ENCODE measurements at places on chromosomes 2 and 18.

GRCh38 chr18:39486268-39486667, 1920.7 kb upstream of the CELF4 start:
- no peak for DNase-seq

DNA sequence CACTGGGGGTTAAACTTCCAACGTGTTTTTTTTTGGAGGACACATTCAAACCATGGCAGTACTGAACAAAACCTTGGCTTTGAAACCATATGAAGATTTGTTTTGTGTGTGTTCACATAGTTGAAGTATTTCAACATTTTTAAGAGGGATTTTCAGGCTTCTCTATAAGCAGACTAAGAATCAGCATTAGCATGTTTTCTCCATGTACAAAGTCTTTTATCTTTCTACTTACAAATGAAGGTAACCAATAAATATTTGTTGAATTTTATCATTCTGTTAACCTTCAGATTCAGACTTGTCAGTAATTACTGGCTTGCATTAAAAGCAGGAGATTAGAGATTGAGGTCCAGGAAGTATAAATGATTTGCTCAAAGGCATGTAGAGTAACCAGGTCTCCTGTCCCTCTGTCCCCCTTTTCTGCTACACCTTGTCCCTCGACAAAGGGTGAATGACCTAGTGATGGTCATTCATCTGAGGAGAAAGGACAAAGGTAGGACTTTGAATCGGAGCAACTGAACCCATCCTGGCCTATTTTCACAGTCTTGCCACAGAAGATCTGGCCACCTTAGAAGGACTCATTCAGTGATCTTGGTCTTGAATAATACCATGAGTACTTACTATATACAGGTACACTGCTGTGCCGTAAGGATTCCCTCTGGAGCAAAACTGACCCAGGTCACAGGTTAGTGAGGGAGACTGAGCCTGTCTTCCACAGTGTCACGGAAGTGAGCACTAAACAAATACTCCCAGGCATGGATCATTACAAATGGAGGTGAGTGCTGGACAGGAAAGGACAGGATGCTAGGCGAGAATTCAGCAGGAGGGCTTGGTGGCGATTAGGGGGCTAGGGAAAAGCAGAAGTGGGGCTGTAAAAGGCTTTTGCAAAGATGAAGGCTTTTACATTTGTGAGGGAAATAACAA, 2.2 kb upstream of the MYCN start:
- DNase-seq, result no peak

GRCh38 chr2:179454443-179455171, 190.0 kb upstream of the SESTD1 start:
- no peak for DNase-seq

- no peak for DNase-seq
Observed at GRCh38 chr2:138210487-138210886, 246.2 kb downstream of the HNMT start.

DNA sequence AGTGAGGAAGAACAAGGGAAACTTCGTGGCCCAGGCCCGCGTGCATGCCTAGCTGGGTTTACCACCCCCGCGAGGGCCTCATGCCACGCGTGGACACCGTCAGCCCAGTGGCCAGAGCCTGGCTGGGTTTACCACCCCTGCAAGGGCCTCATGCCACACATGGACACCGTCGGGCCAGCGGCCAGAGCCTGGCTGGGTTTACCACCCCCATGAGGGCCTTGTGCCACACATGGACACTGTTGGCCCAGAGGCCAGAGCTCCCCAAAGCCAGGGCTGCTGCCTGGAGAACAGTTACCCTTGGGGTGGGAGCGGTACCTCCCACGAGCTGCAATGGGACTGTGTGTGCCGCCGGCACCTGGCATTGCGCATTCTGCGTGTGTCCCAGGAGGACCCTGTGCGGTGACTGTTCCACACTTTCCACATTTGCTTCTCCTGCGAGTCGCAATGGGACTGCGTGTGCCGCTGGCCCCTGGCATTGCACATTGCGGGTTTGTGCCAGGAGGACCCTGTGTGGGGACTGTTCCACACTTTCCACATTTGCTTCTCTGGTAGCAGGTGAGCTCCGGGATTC, 105.6 kb upstream of the CTDP1 start:
- DNase-seq, result no peak

DNA sequence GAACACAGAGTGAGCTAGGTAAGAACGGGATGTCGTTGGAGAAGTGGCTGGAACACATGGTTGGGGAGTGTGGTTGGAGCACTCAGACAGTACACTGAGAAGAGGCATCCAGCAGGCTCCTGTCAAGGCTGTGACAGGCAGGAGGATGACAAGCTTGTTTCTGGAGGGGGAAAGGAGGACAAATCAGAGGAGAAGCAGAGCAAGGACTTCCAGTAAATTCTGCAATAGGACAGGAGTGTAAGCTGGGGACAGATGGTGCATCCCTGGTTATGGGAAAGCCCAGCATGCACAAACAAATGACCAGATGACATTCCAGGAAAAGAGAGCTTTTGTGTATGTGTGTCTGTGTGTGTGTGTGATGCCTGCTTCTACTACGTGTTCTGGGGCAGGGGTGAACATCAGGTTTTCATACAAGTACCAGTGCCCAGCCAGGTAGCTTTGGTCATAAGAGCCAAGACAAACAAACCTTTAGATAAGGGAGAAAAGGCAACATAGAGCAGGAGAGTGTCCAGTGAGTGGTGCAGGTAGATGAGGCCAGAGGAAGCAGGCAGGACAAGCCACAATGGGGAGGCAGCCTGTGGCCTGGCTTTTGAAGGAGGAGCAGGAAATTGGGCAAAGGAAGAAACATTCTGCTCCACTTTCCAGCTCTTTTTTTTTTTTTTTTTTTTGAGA, 32.1 kb upstream of the MAPK4 start:
- DNase-seq, result no peak

DNA sequence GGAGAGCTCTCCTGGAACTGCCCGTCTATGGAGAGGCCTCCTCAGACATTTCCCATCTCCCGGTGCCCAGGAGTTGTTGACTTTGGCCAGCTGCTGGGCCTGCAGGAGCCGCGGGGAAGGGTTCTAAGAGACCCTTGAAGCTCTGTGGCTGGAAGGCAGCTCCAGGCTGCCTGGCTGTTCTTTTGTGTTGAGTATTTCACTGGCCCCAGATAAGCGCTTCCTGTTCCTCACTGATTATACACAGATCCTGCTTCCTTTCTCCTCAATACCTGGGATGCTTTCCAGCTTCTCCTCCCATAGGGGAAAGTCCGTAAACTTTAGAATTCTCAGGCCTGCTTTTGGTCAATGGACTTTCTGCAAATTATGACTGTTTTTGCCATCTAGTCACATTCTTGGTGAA, 57.8 kb downstream of the TGOLN2 start:
- DNase-seq, result no peak

DNA sequence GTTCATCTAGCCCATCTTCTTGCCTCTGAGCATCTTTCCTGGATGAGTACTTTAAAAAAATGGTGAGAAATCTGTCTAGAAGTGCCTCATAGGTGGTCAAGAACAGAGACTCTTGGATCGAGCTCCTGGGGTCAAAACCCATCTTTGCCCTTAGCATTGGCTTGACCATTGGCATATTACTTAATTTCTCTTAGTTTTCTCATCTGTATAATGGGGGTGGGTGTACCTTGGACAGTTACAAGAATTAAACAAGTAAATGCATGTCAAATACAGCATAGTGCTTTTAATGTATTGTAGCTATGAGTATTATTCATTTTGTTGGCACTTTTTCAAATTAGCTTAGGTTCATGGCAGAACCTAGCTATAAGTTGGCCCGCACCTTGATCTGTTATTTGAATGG, 36.8 kb downstream of the DHRS9 start:
- no peak for DNase-seq

GRCh38 chr2:17327649-17328048, 190.6 kb downstream of the RAD51AP2 start:
- DNase-seq, result no peak

GRCh38 chr2:33034784-33035183, 88.0 kb downstream of the LTBP1 start:
- no peak for DNase-seq

- DNase-seq, result no peak
Observed at GRCh38 chr18:66872277-66872676, 268.4 kb upstream of the CDH19 start.

DNA sequence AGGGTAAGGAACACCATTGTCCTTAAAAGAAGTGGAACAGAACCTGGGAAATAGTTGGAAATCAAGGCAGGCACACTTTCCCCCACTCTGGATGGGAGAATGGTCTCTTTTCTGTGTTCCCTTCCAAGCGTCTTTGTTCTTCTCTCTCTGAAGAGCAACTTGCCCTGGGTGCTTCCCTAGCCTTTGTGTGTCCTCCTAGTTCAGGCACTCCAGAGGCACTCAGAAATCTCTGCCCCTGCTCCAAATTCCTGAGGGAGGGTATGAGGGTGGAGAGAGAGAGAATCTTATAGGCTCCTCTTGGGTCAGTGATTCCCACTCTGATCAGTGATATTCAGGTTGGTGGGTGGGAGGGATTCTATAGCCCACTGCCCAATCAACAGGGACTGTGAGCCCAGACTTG, 8.8 kb upstream of the SIX2 start:
- no peak for DNase-seq

DNA sequence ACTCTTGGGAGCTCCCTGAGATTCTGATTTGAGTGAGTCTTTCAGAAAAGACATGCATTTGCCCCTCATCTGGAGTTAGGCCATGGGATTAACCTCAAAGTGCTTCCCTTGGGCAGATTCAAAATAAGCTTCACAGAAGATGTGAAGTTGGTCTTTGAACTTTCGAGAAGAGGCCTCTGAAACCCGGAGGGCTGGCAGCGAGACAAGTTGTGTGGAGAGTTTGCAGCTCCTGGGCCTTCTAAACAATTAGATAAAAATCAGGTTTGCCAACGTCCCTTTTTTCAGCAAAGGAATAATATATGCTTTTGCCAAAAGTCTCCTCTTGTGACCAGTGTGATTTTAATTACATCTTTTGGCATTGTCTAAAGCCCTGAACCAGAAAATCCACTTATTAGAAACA, 489.7 kb downstream of the SOX11 start:
- DNase-seq, result no peak

DNA sequence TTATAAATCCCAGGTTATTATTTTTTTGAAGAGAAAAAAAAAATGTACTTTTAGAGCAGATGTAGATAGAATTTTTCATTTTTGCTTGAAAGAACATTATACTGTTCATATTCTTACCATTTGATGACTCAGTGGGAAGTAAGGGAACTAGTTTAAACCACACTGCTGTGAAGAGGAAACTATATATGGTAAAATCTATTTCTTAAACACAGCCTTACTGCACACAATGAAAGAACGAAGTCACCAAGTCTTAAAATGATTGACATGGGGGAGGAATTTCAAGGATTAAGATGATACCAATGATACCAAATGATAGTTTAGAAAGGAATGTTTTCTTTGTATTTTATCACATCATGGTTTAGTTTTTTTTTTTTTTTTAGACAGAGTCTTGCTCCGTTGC, 5.0 kb downstream of the ACTR2 start:
- DNase-seq, result no peak

DNA sequence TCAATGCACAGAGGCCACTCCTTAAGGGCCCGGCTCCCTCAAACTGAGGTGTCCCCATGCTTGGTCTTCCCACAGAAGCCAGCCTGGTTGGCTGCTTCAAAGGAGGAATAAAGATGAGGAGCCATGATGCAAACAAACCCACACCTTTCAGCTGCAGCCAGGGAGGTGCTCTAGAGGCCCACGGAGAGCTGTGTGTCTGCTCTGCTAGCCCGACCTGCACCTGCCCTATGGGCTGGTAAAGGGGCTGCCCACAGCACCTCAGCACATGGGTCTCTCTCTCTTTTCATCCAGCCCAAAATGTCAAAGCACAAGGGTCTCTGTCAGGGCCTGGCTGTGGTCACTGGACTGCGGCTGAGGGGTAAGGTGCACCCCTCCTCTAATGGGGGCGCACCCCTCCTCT, 132.1 kb downstream of the MSH2 start:
- no peak for DNase-seq

DNA sequence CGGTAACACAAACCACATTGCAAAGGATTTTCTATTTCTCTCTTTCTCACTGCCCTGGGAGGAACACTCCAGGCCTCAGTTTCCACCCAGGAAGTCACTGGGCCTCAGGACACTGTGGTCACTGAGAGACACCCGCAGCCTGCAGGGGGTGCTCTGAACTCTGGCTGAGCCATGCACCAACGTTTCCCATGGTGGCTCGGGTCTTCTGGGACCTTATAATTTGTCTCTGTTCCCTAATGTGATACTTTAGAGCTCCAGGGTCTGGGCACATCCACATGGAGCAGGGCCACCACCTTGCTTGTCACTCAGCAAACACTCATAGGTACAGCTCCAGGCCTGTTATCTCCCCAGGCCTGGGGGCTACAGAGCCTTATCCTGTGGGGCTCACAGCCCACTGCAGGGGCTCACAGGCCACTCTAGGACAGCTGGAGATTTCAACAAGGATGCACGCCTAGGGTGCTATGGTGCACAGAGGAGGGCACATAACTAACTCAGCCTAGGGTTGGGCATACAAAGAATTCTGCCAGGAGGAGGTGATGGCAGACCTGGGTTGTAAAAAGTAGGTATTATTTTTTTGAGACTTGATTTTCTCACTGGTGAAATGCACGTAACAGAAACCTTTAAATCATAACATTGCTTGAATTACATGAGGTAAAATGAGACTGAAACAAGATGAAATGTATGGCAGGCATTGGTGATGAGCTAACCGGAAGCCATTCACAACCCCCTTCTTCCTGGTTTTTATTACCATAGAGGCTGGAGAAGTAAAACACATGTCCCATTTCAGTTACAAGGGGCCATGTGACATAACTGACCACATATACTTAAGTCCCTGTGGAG, 3.0 kb upstream of the HS1BP3 start:
- no peak for DNase-seq

GRCh38 chr2:239465017-239466001, 64.5 kb upstream of the HDAC4 start:
- no peak for DNase-seq

GRCh38 chr2:193841384-193842150, 1646.8 kb upstream of the TMEFF2 start:
- no peak for DNase-seq

- DNase-seq, result no peak
Observed at GRCh38 chr2:38496927-38497669, 105.6 kb downstream of the HNRNPLL start.

DNA sequence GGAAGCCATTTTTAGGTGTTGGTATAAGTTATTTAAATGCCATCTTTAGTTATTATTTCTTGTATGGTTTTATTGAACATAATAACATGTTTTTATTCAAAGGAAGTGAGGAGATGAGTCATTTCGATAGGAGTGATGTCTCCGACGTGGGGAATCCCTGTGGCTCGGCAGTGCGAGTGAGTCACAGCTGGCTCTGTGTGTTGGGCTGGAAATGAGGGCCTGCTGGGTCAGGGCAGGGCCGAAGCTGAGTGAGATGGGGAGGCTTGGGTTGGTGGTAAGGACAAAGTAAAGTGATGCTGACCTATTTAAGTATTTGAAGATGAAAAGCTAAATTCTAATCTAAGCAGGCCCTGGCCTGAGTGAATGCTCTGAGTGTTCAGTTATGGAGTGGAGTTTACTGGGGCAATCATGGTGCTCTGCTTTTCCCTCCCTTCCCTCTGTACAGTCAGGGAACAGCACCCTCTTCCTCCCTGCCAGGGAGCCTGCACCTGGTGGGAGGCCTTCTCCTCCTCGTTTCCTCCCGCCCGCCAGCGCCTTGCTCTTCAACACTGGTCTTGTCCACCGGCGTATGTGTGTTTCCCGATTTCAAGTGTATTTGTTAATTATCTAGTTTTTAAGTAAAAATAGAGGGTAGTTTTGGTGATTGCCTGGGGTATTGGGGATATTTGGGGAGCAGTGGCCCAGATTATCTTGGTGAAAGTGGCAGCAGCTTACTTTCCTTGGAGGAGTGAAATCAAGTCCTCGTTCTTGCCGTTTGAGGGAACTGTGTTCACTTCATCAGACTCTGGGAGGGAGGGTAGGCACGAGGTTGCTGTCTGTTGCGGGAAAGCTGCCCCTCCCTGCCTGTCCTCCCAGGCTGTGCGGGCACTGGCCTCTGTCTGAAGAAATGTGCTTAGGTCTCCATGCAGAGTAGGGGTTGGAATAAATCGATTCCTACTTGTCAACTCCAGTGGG, 157.0 kb downstream of the LDLRAD4 start:
- peak; percentile 52 for DNase-seq

Measured in GM12892 (cell line).